ENCODE measurements at places on chromosomes 1 and 21.

DNA sequence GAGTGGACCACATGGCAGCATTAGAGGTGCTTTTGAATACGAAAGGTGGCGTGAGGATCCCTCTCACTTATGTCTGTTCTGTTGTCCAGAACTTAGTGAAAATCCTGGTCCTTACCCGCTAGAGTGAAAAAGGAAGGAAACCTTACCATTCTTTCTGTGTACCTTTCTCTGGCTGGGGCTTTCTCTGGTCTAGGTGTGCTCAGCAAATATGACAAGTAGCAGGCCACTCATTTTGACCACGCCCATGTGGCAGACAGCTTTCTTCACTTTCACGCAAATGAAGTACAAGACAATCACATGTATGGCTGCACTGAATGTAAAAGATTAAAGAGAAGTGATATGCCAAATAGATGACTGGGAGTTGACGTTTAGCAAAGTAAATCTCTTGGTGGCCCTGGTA lies 131.9 kb downstream of the FGGY start:
- no peak for DNase-seq

DNA sequence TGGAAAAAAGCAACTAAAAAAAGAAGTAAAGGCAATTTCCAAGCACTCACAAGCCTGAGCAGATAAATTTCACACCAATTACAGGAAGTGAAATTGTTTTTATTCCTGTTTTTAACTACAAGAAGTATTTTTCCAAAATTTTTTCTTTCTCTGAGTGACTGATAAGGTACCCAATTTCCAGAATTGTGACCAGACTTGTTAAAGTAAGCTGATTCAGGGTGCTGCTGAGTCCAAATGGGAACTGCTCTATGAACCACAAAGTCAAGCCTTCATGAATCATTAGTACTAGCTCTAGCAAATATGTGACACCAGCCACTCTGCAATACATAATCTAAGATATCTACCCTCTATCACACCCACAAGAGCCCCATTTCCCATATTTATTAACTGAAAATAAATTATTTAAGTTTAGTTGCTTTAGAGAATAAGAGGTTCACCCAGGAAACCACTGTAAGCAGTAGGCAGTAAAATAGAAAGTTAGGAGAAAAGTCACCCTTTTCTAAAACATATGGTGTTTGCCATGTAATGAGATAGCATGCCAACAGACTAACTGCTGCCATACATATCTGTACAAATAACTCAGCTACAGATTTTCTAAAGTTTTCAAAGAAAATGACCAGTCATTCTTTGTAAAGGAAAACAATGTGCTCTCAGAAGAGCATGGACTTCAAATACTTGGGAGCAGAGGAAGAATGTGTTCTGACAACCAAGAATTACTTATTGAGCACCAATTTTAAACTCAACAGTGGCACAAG lies 43.1 kb upstream of the TNFSF18 start:
- no peak for DNase-seq

- no peak for DNase-seq
These were observed 3.0 kb downstream of the EFNA3 start for GRCh38 chr1:155081472-155082300.

DNA sequence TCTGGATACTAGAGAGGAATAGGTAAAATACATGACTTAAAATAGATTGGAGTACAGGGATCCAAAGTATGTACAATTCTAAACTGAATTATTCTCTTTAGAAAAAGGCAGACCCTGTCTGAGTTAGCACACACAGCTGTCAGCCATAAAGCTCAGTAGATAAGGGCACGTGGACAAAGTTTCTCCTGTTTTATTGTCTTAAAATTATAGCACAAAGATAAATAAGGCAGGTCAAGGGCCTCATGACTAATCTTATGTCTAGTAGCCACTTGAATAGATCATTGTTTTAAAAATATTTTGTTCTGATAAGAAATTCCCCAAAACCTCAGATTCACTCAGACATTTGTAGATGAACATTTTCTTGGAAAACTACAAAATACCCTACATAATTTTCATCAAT lies 205.2 kb downstream of the ZP4 start:
- no peak for DNase-seq

Measured in activated T-cell treated with anti-CD3 and anti-CD28 coated beads for 48 hours (primary cell).